ENCODE measurements at places on chromosomes 16 and 17.
A peak's percentile ranks its signal among the peaks of the same experiment; 100 is the strongest.

DNA sequence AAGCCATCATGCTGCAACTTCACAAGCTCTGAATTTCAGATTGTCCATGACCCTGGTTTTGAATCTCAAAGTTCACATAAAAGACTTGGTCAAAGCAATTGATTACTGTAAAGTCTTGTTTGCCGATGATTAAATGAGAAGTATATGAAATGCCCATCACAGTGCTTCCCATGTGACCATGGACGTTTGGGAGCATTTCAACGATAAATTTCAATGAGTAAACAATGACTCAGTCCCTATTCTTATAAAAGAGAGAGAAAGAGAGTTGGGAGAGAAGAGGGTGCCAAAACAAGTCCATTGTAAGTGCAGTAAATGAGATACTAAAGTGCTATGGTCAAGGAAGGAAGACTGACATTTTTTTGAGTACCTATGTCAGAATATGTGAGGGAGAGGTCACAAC lies 276.9 kb downstream of the SOX9 start:
- DNase-seq: no peak

GRCh38 chr16:55232822-55233221 lies 91.2 kb upstream of the IRX6 start:
- DNase-seq: no peak

DNA sequence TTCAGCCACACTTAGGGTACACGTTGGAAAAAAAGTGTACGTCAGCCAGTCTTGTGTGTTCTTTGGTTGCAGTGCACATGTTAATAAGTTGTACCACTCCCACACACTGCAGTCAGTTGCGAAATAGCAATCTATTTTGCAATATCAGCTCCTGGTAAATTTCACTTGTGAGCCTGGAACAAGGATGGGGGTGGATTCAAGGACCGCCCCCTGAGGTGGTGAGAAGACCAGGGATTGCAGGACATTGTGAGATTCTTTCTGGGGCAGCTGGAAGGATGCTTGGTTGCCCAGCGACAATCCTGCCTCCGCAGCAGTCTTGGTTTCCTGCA lies 78.6 kb upstream of the ZFHX3 start:
- DNase-seq: peak; percentile 64

- DNase-seq: no peak
Observed at GRCh38 chr16:795580-796229, 4.8 kb downstream of the GNG13 start.

- DNase-seq: no peak
Observed at GRCh38 chr16:66668777-66669444, 27.6 kb downstream of the CMTM4 start.

- DNase-seq: no peak
Observed at GRCh38 chr17:61536422-61536955, 54.5 kb downstream of the NACA2 start.

Data from KBM-7 (cell line).